Caudate nucleus (tissue), 63 donors: ENCODE measurements at places on chromosomes 5 and 9.

GRCh38 chr5:140075371-140075770, 32.3 kb upstream of the NRG2 start:
- DNase-seq: no peak

- no peak for DNase-seq
Measured at GRCh38 chr9:92661743-92662142, 8.2 kb downstream of the IPPK start.

DNA sequence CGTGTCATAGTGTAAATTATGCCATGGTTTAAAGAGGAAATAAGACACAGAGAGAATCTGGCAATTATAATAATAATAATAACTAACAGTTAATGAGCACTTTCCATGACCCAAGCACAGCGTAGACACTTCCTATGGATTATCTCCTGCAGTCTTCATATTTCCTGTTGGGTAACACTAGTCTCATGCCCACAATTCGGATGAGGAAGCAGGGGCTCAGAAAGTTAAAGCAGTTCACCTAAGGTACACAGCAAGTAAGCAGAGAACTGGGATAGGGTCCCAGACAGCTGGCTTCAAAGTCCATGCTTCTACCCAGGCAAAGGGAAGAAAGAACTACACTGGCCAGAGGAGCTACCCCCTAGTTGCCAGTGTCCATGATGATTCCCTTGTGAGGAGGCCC, 27.9 kb upstream of the TGFBI start:
- DNase-seq: no peak

DNA sequence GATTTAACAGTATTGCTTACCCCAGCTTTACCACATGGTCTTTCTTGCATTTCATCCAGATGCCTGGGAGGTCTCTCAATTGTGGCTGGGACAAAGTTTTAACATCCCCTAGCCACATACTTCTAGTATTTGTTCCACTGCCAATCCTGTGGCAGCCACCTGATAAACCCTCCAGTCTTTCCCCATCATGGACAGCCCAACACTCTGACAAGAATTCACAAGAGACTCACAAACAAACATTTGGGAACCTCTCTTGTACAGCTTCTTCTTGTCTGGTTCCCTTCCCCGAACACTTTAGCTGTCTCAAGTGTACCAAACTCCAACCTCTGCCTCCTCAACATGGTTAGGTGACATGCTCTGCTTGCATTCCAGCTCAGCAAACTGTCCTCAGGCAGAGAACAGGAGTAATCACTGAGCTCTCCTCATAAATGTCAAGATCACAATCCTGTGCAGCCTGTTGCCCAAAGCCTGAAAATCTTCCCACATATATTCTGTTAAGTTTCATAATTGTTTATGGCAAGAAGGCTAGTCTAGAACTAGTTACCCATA, 59.7 kb downstream of the STRBP start:
- no peak for DNase-seq

- DNase-seq: no peak
Measured at GRCh38 chr5:79716839-79717238, 27.2 kb downstream of the CMYA5 start.

- DNase-seq: no peak
Measured at GRCh38 chr5:124074500-124074899, 562.5 kb downstream of the CSNK1G3 start.
